Eye (tissue), 1 donor: ENCODE measurements at places on chromosomes 3 and 15.

- DNase-seq = no peak
Measured at GRCh38 chr15:48984811-48985352, 21.2 kb upstream of the SHC4 start.

- DNase-seq = no peak
Measured at GRCh38 chr3:94416768-94417167, 353.9 kb downstream of the NSUN3 start.

- DNase-seq = peak; percentile 8
Measured at GRCh38 chr3:191123946-191124345, 75.1 kb upstream of the OSTN start.

DNA sequence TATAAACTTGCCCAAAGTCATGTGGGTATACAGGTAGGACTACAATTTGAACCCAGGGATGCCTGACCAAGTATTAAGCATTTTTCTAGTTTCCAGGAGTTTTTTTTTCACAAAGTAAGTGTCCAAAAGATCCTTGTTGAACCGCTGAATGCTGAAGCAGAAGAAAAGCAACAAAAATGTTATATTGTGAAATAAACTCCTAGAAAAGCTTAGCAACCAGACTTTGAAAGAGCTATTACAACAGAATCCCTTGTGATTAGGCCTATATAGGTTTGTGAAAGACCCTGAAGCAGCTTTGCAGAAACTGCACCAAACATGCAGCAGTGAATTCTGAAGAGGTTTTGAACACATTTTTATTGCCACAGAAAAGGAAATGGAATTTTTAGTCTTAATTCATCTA is 236.8 kb downstream of the TUSC7 start:
- no peak for DNase-seq

DNA sequence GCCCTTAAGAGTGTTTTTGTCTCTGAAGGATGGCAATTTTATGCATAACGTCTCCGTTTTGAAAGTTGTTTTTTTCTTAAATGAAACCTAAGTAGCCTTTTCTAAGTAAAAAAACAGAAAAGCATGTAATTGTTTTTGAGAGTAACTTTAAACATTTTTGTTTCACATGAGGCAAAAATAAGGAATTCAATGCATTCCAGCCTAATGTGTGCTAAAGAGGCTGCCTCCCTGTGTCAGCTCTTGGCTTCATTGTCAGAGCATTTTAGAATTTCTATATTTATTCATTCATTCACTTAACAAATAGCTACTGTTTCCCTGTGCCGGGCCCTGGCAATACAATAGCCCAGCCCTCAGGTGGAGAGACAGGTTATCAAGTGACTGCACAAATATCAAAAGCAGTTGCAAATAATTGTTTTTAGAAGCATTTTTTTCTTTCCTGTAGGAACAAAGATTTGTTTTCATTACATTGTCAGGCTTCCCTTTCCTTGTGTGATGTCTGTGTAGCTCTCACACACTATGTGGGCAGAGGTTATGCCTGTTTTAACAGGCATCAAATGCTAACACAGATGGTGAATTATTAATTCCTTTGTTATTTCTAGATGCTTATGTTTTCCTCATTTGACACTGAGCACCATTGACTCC is 81.9 kb downstream of the CCK start:
- DNase-seq = no peak

DNA sequence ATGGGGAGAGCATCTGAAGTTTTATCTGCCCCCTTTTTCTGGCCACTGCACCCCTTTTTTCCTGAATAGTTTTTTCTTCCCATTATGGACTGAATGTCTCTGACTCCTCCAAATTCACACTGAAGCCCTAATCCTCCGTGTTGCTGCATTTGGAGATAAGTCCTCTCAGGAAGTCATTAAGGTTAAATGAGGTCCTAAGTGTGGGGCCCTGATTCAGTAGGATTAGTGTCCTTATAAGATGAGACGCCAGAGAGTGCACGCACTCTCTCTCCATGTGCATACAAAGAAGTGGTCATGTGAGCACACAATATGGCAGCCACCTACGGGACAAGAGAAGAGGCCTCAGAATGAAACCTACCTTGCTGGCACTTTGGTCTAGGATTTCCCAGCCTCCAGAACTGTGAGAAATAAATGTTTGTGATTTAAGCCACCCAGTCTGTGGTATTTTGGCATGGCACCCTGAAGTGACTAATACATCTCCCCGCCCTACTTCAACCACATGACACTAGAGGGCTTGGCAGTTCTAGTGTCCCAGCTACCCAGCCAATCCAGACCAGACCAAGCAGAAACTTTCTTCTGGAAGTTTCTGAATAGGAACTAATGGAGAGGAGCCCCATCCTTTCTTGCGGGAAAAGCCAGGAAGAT is 191.3 kb downstream of the PDE8A start:
- DNase-seq = no peak

- DNase-seq = peak; percentile 93
Measured at GRCh38 chr15:24772686-24773373, 97.3 kb downstream of the NPAP1 start.

- DNase-seq = no peak
Measured at GRCh38 chr3:100682056-100682853, 27.0 kb upstream of the TFG start.

GRCh38 chr15:36724493-36724892 is 145.1 kb downstream of the CDIN1 start:
- DNase-seq = no peak

DNA sequence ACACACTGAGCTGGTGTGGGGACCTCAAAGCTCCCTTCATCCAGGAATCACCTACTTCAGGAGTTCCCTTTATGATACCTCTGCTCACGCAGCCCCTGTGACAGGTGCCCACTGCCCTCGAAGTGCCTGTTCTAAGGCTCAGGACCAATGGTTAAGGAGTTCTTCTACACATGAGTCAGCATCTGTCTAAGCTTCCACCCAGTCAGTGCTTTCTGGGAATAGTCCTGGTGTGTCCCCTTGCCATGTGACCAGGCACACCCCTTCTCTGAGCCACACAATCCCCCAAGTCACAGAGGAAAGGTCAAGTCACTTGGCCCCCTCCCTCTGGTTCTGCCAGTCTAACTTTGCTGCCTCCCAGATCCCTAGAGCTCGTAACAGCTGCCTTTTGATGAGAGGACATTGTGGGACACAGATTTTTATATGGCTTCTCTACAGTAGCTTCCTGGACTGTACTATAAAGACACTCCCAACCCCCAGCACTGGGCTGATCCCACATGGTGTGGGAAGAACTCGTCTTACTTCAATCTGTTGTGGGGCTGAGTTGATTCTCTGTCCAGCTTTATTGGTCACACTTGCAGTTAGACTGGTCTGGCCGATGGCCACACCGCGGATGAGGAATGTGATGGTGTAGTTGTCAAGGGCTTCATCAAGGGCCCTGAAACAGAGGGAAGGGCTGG is 78.8 kb downstream of the NUP210 start:
- no peak for DNase-seq

- DNase-seq = no peak
Measured at GRCh38 chr3:76565496-76566210, 474.2 kb upstream of the ROBO2 start.

- peak; percentile 8 for DNase-seq
Measured at GRCh38 chr3:107013641-107014040, 363.6 kb upstream of the CCDC54 start.

GRCh38 chr3:82055792-82056191 is 294.3 kb upstream of the GBE1 start:
- no peak for DNase-seq

GRCh38 chr3:17076940-17077605 is 192.3 kb downstream of the PLCL2 start:
- DNase-seq = no peak

- peak; percentile 28 for DNase-seq
Measured at GRCh38 chr15:65406424-65407000, 16.2 kb downstream of the IGDCC4 start.

DNA sequence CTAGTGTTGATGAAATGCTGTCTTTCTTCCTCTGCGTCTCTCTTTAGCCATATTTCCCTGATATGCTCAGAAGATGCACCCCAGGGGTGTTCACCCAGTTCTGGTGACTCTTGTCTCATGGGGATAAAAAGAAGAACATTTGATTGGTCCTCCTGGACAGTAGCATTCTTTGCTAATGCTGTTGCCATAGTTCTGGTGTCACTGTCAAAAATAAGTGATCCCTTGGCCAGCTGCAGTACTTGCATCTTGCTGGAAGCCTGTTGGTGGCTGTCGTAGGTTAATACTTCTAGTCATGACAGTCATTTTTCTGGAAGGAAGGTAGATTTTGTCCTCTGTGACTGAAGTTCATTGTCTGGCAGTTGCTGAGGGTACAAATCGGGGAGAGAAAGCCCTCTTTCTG is 124.5 kb downstream of the UNC13C start:
- DNase-seq = no peak

GRCh38 chr3:20846066-20846465 is 660.1 kb upstream of the SGO1 start:
- DNase-seq = no peak

DNA sequence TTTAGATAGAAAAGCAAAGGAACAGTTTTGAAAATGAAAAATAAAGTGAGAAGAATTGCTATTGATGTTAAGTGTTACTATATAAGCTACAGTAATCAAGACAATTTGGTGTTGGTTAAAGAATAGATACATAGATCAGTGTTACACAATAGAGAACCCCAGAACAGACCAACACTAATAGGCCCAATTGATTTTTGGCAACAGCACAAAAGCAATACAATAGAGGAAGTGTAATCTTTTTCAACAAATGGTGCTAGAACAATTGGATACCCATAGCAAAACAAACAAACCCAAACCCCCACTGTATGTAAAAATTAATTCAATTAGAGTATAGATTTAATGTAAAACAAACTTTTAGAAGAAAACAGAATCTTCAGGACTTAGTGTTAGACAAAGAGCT is 61.8 kb downstream of the ATP11B start:
- no peak for DNase-seq

GRCh38 chr3:169112153-169112892 is 551.2 kb downstream of the MECOM start:
- DNase-seq = no peak

- no peak for DNase-seq
Measured at GRCh38 chr3:72368331-72368975, 479.8 kb downstream of the SHQ1 start.

GRCh38 chr3:39115870-39116269 is 8.4 kb downstream of the TTC21A start:
- no peak for DNase-seq

DNA sequence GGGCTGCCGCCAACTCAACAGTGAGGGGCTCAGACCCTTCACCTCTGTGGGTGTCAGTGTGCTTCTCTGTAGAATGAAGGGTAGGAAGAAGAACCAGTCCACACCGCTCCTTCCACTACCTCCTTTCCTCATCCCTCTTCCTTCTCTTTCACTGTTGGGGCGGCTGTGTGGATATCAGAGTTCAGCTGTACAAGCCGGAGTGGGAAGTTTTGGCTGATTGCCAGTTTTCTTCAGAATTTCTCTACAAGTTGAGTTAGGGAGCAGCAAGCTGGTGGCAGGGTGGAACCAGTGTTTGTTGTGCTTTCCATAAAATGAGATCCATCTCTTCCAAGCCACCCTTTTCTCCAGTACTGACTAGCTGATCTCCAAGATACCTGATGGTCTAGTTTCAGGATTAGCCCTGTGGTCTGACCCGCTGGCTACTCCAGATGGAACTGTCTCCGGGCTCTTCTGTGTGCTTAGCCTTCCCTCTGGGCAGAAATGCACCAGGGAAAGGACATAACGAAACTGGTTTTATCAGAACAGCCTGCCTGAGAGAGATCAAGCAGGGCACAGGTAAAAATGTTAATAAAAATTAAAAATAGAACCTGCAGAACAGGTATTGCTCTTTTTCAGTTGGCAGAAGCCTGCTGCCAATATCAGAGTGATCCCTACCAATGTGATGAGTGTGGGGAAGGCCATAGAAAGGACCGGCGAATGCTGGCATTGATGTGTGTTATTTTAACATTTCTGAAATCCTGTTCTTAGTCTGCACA is 169.9 kb upstream of the TSC22D2 start:
- DNase-seq = peak; percentile 59

DNA sequence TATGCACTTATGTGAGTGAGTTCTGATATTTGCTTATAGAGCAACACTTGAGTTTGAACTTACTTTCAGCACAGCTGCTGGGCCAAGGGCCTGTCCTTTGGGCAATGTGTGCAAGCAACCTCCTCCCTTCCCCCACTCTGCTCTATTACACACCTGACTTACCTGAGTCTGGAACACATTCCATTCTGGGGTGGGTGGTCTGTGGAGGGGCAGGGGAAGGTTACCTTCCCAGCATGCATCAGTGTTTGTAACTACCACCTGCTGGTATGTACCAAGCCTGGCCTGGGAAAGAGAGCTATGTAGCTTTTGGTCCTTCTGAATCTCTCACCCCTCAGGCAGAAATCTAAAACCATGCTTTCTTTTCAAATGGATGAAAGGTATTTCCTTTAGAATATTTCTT is 103.0 kb downstream of the ISL2 start:
- no peak for DNase-seq
